ENCODE measurements at places on chromosomes 2 and 18.

DNA sequence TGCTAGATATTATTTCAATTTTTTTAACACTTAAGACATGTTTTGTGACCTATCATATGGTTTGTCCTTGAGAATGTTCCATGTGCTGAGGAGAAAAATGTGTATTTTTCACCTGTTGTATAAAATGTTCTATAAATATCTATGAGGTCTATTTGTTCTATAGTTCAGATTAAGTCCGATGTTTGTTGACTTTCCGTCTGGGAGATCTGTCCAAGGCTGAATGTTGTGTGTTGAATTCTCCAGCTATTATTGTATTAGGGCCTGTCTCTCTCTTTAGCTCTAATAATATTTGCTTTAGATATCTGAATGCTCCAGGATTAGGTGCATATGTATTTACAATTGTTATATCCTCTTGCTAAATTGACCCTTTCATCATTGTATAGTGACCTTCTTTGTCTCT lies 144.1 kb downstream of the NYAP2 start:
- no peaks in the 10 kb centered on the region for H3K4me1 ChIP-seq
- no peak overlapping the region for H3K27ac ChIP-seq
- no peak for DNase-seq

GRCh38 chr2:63853527-63854310 lies 12.0 kb downstream of the UGP2 start:
- H3K27ac ChIP-seq = peak overlapping the region; percentile 26
- H3K4me3 ChIP-seq = no peak overlapping the region
- no peaks in the 10 kb centered on the region for H3K27me3 ChIP-seq
- DNase-seq = no peak
- peaks cover 10% of the 10 kb centered on the region for H3K36me3 ChIP-seq

DNA sequence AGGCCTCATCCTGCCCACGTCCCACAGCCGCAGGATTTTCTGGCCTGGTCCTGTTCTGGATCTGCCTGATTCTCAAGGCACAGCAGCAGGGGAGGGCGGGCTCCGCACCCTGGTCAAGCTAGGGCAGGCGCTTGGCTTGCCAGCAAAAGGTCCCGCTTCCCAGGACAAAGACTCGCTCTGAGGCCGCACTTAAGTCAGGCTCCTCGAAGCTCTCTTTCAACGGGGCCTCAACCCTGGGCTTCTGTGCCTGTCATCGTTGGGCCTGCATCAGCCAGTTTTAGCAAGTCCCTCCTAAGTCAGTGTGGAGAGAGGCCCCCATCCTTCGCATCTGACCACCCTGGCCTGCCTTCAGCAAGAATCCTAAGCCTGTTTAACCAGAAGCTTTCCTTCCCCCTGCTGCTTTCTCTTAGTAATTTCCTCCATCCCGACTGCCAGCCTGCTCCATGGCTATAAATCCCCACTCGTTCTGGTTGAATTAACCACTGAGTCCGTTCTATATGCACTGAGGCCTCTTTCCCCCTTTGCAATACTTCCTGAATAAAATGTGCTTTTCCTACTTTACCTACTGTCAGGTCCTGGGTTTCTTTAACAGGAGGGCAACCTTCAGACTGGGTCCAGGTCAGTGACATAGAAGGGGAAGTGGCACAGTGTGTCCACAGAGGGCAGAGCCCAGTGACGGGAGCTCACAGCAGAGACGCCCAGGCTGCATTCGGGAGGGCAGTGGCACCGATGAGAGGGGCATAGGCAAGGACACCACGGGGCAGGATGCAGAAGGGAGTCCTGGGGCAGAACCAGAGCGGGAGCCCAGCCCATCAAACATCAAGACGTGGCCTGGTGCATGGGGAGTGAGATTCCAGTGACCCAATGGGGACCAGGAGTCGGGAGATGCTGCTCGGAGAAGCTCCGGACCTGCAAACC lies 62.7 kb downstream of the SP110 start:
- H3K4me3 ChIP-seq = no peak overlapping the region
- DNase-seq = peak; percentile 8
- no peaks in the 10 kb centered on the region for H3K36me3 ChIP-seq
- no peaks in the 10 kb centered on the region for H3K27me3 ChIP-seq
- no peak overlapping the region for H3K27ac ChIP-seq
- H3K4me1 ChIP-seq = no peaks in the 10 kb centered on the region

DNA sequence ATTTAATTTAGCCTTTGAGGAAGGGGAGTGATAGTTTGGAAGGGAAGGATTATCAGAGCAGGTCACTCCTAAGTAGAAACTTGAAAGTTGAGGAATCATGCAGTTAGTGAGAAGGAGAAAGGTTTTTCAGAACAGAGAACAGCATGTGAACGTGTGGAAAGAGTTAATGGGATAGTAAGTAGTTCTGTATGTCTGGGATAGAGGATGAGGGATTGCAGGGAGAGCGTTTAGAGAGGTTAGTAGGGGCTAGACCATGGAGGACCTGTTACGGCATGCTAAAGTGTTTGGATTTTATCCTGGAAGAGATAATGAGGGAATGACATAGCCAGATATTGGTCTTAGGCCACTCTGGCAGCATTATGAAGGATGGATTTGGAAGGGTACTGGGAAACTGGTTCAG lies 1.8 kb downstream of the ZNF512 start:
- H3K27me3 ChIP-seq = peaks cover 18% of the 10 kb centered on the region
- peak overlapping the region; percentile 89 for H3K4me3 ChIP-seq
- H3K36me3 ChIP-seq = no peaks in the 10 kb centered on the region
- H3K27ac ChIP-seq = no peak overlapping the region
- peaks cover 10% of the 10 kb centered on the region for H3K4me1 ChIP-seq

DNA sequence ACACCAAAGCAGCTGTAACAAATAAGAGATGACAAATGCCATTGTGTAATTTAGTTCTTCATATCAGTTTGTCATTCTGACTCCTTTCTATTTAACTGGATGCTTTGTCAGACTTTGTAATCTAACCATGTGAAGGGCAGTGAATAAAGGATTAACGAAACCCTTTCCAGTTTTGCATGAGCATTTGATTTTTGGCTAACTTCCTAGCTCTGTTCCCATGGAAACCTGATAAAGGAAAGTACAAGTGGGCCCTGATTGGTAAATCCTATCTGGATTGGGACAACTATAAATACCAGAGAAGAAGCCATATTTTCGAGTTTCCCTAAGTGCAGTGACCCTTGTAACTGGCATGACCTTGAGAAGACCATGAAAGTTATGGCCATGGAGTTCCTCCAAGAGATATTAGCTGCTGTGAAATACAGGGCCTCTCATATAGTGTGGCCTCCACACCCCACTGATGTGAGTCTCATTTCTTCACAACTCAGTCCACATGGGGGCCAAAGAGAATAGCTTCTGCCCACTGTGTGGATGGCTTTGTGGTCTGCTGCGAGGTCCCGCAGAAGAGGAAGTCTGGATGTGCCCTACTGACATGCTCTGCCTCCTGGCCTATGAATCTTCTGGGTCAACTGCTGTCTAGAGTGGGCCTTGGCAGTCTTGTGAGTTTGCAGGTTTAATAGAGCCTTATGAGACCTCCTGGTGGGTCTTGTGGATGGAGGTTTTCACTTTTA lies 38.2 kb upstream of the CYP1B1 start:
- H3K4me1 ChIP-seq = no peaks in the 10 kb centered on the region
- H3K36me3 ChIP-seq = no peaks in the 10 kb centered on the region

GRCh38 chr2:110818767-110819481 lies 86.6 kb downstream of the ACOXL start:
- H3K36me3 ChIP-seq = no peaks in the 10 kb centered on the region
- DNase-seq = no peak
- H3K27ac ChIP-seq = no peak overlapping the region
- no peaks in the 10 kb centered on the region for H3K4me1 ChIP-seq

DNA sequence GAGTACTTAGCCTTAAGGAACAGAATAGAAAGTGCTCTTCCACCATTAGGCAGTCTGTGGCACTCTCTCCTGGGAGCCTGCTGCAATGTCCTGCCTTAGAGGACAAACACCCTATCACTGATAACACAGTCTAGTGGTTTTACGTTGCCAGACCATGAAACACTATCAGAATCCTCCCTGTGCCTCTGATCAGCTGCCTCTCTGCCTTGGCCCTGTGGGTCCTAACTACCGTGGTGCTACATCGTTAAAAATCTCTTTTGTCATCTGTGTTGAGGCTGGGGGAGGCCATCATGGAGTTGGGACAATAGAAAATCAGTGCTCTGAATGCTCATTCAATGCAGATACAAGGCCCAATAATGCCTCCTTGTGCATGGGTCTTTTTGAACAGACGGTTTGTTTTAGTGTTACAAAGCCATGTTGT lies 11.9 kb upstream of the APCDD1 start:
- H3K36me3 ChIP-seq = no peaks in the 10 kb centered on the region
- H3K4me1 ChIP-seq = peaks cover 14% of the 10 kb centered on the region
- DNase-seq = peak; percentile 16
- no peak overlapping the region for H3K4me3 ChIP-seq
- H3K27ac ChIP-seq = no peak overlapping the region

DNA sequence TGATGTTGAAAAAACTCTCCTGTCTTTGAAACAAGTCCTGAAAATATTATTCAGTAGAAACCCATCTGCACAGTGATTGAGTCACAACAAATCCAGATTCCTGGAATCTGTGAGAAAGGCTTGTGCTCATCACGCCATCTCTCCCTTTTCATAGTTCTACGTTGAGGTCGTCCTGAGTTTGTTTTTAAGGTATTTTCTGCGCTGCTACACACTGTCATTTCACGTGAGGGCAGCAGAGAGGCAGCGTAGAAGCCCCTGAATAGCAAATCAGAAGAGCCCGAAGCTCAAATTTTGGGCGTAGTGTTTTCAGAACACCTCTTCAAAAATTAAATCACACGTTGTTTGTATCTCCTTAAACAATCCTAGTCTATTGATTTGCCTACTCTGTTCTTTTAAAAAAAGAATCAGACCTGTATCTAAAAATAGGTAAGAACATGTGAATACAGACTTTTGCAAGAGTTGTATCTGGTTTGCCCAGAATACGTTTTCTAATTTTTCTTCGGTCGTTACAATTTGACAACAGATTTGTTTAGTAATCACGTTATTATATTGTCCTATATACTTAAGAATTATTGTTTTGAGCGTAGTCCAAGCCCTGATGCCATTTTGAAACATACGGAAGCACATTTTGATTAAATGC lies 61.6 kb upstream of the SLC38A11 start:
- peaks cover 9% of the 10 kb centered on the region for H3K4me1 ChIP-seq
- H3K27ac ChIP-seq = no peak overlapping the region
- H3K4me3 ChIP-seq = no peak overlapping the region
- no peaks in the 10 kb centered on the region for H3K36me3 ChIP-seq

- H3K4me3 ChIP-seq = no peak overlapping the region
- peak; percentile 29 for DNase-seq
- H3K27me3 ChIP-seq = no peaks in the 10 kb centered on the region
Measured at GRCh38 chr2:207113414-207113813, 52.3 kb downstream of the KLF7 start.

DNA sequence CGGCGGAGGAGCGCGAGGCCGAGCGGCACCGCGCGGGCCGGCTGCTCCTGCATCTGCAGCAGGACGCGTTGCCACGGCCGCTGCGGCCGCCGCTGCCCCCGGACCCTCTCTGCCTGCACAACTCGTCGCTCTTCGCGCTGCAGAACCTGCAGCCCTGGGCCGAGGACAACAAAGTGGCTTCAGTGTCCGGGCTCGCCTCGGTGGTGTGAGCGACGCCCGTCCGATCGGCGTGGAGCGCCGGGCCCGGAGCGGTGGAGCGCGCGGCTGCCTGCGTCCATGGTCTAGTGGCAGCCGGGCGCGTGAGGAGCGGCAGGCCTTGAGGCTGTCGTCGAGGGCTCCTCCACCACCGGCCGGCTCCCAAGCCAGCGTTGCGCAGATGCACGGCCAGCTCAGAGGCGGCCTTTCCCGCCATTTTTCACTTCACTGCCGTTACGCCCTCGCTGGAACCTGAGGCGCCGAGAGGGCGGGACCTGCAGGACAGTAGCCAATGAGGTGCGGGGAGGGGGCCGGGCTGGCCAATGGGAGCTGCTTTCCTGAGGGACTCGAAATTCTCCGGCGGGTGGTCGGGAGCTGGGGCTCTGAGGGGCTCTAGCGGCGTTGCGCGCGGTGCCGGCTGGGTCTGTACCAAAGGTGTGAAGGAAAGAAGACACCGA lies 1.9 kb downstream of the TLX2 start:
- no peak overlapping the region for H3K27ac ChIP-seq
- peaks cover 100% of the 10 kb centered on the region for H3K27me3 ChIP-seq
- H3K4me1 ChIP-seq = peaks cover 21% of the 10 kb centered on the region
- peak overlapping the region; percentile 25 for H3K4me3 ChIP-seq

DNA sequence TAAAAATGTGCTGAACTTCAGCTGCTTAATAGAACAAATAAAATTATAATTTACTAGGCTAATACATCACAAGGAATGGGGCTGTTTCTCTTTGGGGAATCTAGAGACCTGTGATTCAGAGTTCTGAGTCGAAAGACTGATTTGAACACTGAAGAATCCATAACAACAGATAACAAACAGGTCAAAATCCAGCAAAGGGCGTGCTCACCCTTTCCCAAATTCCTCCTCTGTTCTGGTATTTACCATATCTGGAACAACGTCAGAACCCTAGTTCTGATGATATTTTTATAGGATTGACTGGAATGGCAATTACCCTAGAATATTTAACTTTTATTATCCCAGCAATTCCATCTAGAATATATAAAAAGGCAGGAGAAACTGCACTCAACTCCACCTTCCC lies 66.0 kb upstream of the ITGA6 start:
- no peaks in the 10 kb centered on the region for H3K36me3 ChIP-seq
- no peaks in the 10 kb centered on the region for H3K4me1 ChIP-seq
- H3K27ac ChIP-seq = no peak overlapping the region
- H3K27me3 ChIP-seq = no peaks in the 10 kb centered on the region

DNA sequence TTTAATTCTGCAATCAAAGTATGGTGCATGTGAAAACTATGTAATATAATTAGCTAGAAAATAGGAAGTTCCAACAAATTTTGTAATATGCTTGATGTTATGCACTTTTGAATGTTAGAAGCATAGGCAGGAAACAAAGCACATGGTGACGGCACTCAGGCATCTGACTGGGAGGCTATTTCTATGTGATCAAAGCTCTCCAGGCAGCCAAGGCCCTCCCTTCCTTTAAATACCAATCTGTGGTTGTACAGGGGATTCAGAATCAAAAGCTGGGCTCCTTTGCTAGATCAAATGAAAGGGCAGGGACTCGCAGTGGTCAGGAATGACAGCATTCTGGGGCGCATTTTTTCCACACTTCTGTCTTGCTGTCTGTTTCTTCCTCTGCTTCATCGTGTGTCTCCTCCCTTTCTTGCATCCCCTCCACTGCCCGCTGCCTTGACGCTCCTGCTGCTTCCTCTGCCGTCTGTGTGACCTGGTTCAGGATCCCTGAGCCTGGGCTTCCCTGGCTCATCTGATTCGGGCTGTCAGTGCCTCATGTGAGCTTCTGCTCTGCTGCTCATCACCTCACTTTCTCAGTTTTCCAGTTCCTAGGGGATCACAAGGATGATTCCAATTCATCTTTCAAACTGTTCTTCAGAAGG lies 30.9 kb downstream of the TMEM182 start:
- no peaks in the 10 kb centered on the region for H3K27me3 ChIP-seq
- peak; percentile 17 for DNase-seq
- H3K4me3 ChIP-seq = no peak overlapping the region
- H3K4me1 ChIP-seq = peaks cover 23% of the 10 kb centered on the region
- H3K27ac ChIP-seq = no peak overlapping the region

GRCh38 chr2:146271131-146271831 lies 1573.5 kb upstream of the ACVR2A start:
- no peaks in the 10 kb centered on the region for H3K27me3 ChIP-seq
- H3K36me3 ChIP-seq = no peaks in the 10 kb centered on the region
- no peak overlapping the region for H3K4me3 ChIP-seq
- no peak overlapping the region for H3K27ac ChIP-seq
- H3K4me1 ChIP-seq = no peaks in the 10 kb centered on the region

- H3K36me3 ChIP-seq = no peaks in the 10 kb centered on the region
- H3K27ac ChIP-seq = no peak overlapping the region
- no peak for DNase-seq
- peaks cover 3% of the 10 kb centered on the region for H3K4me1 ChIP-seq
Measured at GRCh38 chr2:67954093-67954748, 108.6 kb downstream of the C1D start.

GRCh38 chr2:12176623-12177454 lies 430.4 kb downstream of the LPIN1 start:
- H3K4me1 ChIP-seq = peaks cover 4% of the 10 kb centered on the region
- no peak overlapping the region for H3K27ac ChIP-seq
- no peaks in the 10 kb centered on the region for H3K36me3 ChIP-seq
- DNase-seq = no peak
- no peaks in the 10 kb centered on the region for H3K27me3 ChIP-seq

Data from neural progenitor cell (in vitro differentiated cells).